ENCODE measurements at places on chromosomes 13 and 19. TPM values are rescaled to one million over a fixed set of nuclear protein-coding genes. Genes with fewer than 3 reads are reported as not detected.

- no peak for DNase-seq
Measured at GRCh38 chr13:38687246-38688229, 661 bp downstream of the FREM2 start.

- no peak for DNase-seq
Measured at GRCh38 chr19:31761281-31761913, 412.2 kb upstream of the TSHZ3 start.

Gene CTXN1
- polyA plus RNA-seq: 2.2 TPM

Gene WBP4
- 18.3 TPM for polyA plus RNA-seq

Gene OXGR1
- polyA plus RNA-seq: not detected

Gene SCEL
- not detected for polyA plus RNA-seq

GRCh38 chr13:100738176-100738855 is 63.7 kb upstream of the TMTC4 start:
- DNase-seq: no peak

DNA sequence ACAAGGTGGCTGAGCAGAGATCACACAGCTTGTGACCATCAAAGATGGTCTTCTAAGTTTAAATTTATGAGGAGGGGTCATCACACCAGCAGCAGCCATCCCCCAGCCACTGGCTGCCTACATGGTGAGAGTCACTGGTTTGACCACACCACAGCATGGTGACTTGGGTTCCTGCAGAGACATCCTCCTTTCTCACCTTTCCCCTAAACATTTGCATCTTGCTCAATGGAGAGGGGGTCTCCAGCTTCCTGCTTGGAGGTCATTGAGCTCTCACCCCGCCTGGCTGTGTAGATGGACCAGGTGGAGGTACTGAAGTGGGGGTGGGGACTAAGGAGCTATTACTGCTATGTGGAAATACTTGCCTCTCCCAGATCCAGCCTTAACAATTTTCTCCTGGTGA is 247.6 kb upstream of the ARGLU1 start:
- DNase-seq: no peak

Gene CC2D1A
- polyA plus RNA-seq: 5.1 TPM

- no peak for DNase-seq
Measured at GRCh38 chr19:6340493-6341201, 7.2 kb upstream of the ACER1 start.

Gene C19orf53
- polyA plus RNA-seq: 213 TPM

- DNase-seq: no peak
Measured at GRCh38 chr13:45700971-45701900, 884 bp upstream of the CBY2 start.

Gene DAND5
- not detected for polyA plus RNA-seq

DNA sequence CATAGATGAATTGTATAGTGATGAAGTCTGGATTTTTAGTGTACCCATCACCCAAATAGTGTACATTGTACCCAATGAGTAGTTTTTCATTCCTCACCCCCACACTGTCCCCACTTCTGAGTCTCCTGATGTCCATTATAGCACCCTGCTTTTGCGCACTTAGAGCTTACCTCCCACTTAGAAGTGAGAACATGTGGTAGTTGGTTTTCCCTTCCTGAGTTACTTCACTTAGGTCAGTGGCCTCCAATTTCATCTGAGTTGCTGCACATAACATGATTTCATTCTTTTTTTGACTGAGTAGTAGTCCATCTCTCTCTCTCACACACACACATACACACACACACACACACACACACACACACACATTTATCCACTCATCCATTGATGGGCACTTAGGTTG is 43.2 kb upstream of the ALOX5AP start:
- DNase-seq: no peak

- no peak for DNase-seq
Measured at GRCh38 chr13:43657485-43657884, 129.3 kb downstream of the ENOX1 start.

DNA sequence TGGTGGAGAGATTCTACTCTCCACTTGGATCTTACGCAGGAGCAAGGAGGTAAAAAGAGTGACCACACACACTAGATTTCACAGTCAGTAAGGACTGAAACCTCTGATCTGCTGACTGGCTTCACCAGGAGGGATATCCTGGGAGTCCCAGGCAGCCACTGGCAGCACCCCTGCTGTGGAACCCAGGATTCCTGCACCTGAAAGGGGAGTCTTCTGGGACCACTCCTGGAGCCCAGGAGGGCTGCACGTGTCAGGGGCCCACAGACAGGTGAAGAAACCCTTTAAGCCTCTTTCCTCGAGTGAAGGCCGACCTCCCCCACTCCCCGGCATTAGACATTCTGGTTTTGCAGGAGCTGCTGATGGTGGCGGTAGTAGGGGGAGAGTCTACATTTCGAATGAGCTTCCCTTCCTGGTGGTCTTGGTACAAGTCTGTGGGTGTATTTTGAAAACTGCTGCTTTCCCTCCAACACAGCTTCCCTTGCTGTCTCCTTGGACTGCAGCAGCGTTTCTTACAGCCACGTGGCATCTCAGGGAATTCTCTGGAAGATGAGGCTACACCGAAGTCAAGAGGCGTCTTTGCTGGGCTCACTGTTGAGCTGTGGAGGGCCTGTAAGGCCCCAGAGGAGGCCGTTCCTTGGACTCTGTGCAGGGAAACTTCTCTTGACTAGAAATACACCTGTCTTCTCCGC is 62.6 kb downstream of the ALOX5AP start:
- DNase-seq: no peak

Gene UBXN6
- polyA plus RNA-seq: 45.2 TPM

GRCh38 chr19:1787116-1787515 is 25.0 kb downstream of the ATP8B3 start:
- DNase-seq: no peak

DNA sequence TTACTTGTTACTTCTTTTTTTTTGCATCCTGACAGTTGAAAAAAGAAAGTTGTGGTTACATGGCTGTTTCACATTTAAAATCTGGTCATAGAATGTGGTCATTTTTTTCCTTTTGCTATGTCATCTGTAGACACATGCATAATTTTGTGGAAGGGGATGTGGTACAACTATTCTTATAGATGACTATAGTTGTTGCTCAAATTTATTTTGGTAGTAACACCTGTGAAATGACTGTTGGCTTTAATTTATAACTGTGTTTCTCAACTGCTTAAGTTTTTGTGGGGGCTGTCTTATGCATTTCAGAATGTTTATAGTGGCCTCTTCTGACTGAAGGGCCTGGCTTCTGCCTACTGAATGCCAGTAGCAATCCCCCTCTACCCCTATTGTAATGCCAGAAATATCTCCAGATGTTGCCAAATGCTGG is 130.5 kb downstream of the PAN3 start:
- no peak for DNase-seq

- no peak for DNase-seq
Measured at GRCh38 chr19:440391-441212, 20.2 kb downstream of the SHC2 start.

GRCh38 chr13:74169676-74170075 is 35.5 kb upstream of the KLF12 start:
- no peak for DNase-seq

Gene SELENOV
- polyA plus RNA-seq: not detected

Gene NLRP7
- polyA plus RNA-seq: not detected

Gene ARHGAP45
- 0.60 TPM for polyA plus RNA-seq

GRCh38 chr19:5149932-5150901 is 181.3 kb downstream of the KDM4B start:
- DNase-seq: no peak

- DNase-seq: no peak
Measured at GRCh38 chr19:48239582-48240141, 16.1 kb downstream of the CARD8 start.

DNA sequence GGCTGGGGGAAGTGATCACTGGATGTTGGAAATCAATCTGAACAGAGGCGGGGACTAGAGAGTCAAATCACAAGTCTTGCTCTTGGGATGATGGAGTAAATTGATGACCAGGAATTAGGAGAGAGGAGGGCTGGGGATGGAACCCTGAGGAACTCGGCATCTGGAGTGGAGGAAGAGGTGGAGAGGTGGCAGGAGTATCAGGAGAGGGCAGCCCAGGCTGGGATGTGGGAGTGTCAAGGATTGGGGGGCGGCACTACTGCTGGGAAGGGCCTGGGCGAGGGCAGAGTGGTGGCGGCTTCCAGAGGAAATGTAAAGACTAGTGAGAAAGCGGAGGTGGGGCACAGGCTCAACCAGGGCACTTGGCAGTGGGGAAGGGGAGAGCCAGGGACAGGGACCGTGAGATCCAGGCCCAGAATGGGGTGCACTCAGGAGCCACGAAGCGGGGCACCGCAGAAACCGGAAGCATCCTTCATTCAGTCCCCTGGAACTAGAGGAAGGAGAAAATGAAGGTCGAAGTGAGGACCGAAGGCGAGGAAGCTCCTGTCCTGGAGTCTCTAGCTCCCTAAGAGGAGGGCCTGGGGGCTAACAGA is 81.2 kb upstream of the GPR183 start:
- no peak for DNase-seq

DNA sequence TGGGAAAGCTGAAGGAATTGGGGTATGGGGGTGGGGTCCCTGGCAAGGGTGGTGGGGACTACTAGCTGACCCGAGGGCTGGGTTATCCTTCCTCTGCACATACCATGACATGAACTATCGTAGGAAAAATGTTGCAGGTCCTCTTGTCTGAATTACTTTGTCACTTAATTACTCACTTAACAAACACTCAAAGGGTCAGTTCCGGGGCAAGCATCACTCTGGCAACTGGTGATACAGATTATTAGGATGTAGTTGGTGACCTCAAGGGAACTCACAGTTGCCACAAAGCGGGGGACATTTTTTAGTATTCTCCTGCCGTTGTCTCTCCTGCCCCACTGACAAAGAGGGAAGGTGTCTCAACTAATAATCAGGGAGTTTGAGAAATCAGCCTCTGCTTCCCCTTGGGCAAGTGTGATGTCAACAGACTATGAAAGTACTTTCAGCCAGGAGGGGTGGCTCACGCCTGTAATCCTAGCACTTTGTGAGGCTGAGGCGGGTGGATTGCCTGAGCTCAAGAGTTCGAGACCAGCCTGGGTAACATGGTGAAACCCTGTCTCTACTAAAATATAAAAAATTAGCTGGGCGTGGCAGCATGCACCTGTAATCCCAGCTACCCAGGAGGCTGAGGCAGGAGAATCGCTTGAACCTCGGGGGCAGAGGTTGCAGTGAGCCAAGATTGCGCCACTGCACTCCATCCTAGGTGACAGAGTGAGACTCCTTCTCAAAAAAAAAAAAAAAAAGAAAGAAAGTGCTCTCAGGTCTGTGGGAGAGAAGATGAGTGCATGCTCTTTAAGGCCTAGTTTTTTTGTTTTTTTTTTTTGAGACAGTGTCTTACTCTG is 10.3 kb downstream of the DNAJB1 start:
- DNase-seq: no peak

DNA sequence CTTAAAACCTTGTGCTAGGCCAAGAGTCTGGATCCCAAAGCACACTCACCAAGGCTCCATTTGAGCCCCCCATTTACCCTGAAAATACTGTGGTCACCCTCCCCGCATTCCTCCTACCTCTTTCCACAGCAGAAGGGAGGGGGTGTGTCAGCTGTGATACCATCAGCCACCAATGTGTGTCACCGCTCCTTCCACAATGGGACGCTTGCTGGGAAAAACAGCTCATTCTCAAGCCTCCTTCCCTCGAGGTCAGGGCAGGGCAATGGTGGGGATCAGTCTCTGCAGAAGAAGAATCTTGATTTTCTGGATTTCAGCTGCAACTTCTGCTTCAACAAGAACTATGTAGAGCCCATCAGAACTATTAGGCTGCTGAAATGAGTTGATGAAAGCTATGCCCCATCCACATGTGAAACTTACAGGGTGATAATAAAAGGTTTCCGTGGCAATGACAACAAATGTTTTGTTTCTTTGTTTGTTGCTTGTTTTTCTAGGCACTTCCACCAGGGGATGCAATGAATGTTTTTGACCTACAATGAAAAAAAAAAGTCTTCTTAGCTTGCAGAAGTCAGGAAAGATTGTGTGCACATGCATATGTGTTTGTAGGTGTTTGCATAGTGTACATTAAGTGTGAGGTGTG is 26.4 kb upstream of the ZNF507 start:
- no peak for DNase-seq

DNA sequence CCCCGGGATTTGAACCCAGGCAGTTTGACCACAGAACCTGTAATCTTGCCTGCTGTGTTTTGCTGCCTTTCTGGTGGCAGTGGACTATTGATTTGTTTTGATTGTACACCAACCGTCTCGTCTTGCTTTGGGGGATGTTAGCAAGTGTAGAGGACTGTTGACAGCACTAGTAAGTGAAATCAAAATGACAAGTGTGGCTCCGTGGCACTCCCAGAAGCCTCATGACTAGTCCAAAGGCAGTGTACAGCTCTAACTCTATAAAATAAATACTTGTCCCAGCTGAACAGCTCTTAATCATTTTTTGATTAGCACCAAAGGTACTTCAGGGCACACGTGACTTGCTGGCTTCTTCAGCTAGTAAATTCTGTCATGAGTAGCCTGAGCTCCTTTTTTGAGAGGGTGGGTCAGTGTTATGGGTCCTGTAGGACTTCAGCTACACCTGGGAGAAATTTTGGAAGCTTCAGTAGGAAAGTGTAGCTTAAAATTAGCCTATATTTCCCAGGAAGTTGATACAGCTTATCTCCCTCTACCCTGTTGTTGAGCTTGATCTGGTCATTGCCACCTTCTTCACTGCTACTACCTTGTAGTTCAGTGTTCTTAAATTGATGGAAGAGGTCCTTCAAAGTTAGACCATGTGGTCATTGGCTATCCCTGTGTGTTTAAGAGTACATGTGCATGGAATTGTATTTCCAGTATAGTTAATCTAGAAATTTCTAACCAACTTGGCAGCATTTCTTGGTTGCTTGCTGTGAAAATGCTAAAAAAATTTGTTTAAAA is 15.1 kb downstream of the TM9SF2 start:
- no peak for DNase-seq

Gene TMEM38A
- 2.4 TPM for polyA plus RNA-seq

Gene ZNF665
- 3.2 TPM for polyA plus RNA-seq

Gene KLK14
- polyA plus RNA-seq: not detected

GRCh38 chr19:17076543-17076991 is 990 bp downstream of the MYO9B start:
- DNase-seq: no peak

DNA sequence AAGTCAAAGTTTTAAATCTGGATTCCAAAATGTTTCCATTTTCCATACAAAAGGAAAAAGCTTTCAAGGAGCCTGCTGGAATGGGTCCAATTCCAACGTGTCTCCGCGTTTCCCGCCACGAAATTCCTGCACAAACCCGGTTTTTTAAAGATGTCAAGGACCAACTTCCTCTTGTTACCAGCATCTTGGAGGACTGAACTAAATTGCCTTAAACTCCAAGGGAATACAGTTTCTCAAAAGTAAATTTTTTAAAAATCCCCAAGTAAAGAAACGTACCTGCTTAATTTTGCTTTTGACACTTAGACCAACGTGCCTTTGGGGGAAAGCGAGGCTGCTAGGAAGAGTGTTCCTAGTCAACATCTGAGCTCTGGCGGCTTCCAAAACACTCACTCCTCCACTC is 12.3 kb upstream of the SOX1 start:
- DNase-seq: no peak

Measured in AG04450 (cell line).